ENCODE measurements at places on chromosomes 12 and 14.

GRCh38 chr12:12365931-12366431 lies 9.1 kb downstream of the BORCS5 start:
- no peak for DNase-seq

DNA sequence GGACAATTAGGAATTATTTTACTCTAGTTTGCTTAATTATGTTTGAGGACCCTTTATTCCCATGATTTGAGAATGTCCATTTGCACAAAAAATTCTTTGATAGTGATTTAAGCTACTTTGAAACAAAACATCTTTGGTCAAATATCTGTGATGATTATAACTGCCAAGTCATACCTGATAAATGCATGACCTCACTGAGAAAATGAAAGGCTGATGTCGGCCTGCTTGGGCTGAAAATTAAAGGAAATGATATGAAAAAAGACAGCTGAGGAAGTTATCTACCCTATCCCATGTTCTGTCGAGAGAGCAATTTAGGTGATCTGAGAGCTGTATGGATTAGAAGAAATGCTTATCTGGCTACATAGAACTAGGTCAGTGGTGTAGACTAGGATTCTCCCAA lies 43.6 kb downstream of the ATL1 start:
- no peak for DNase-seq

GRCh38 chr14:88775532-88775931 lies 17.2 kb downstream of the EML5 start:
- no peak for DNase-seq

GRCh38 chr14:61439779-61440418 lies 118.5 kb downstream of the PRKCH start:
- DNase-seq: no peak

GRCh38 chr14:46433381-46433780 lies 218.2 kb downstream of the RPL10L start:
- DNase-seq: no peak

- no peak for DNase-seq
Measured at GRCh38 chr14:88785911-88786310, 6.8 kb downstream of the EML5 start.

DNA sequence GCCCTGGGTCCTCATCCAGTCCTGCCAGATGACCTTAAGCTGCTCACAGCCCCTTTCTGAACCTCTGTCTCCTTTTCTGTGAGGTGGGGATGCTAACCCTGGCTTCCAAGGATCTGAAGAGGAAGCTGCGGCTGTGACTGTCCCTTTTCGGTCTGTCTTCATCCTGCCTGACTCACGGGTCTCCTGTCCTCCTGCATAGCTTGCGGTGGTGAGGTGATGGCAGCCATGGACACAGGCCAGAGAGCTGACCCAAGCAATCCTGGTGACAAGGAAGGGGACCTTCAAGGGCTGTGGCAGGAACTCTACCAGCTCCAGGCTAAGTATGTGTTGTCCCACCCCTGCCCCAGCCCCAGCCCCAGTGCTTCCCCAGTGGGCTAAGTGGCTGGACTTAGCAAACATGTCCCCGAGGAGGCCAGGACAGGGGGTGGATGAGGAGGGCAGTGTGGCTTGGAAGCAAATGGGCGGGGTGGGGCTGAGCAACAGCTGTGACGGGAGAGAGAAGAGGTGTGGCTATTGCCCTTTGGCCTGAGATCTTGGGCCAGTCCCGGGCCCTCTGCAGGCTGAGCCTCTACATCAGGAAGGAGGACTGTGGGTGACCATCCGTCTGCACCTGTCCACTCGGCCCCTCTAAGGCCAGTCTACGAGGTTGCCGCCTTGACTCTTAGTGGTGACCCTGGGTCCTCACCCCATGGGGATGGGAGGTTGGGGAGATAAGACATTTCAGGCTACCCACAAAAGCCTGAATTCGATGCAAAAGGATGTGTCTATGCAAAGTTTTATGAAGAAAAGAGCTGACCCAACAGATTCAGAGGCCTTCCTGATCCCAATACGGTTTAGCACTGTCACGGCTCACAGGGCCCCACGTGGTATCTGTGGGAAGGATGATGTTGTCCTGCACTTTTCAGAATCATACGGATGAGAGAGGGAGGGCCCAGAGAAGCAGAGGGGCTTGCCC lies 1.1 kb downstream of the CCDC197 start:
- DNase-seq: no peak

GRCh38 chr12:13095266-13095995 lies 8.0 kb downstream of the GSG1 start:
- no peak for DNase-seq

DNA sequence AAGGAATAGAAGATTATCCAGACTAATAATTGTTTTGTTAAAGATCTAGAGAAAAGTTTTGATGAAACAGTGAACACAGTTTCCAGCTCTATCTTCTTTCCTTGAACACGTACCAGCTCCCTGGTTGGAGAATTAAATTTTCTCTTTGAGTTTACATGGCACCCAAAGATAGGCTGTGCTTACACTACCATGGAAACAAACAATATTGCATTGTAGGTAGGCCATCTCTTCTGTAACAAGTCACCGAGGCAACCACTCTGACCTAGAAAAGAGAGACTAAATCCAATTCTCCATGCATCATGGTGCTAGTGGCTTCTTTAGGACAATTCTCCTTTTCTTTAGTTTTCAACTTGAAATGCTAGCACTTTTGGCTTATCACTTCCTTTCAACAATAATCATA lies 9.9 kb downstream of the BMAL2 start:
- DNase-seq: no peak

GRCh38 chr12:43883311-43883710 lies 47.4 kb downstream of the TMEM117 start:
- no peak for DNase-seq

DNA sequence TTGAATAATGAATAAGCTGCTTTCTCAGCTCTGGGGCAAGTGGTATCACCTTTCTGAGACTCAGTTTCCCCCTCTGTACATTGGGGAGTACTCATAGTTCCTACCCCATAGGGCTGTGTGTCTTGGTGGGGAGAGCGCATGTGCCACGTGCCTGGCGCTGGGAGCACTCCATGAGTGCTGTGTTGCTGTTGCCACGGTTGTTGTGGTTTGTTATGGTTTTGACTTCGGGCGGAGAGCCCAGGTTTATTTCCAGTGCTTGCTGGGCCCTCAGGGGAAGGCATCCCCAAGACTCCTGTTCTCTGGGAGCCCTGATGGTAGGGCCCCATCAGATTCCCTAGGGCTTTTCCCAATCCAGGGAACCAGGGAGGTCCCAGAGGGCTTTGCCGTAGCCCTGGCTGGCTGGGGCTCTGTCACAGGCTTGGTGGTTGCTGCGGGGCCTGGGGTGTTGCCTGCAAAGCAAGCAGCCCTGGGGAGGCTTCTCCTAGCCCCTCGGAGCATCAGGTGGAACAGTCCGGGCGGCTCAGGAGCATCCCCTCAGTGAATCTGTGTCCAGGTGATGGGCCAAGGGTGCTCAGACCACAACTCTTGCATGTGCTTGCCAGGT lies 18.6 kb downstream of the SH2B3 start:
- DNase-seq: no peak

DNA sequence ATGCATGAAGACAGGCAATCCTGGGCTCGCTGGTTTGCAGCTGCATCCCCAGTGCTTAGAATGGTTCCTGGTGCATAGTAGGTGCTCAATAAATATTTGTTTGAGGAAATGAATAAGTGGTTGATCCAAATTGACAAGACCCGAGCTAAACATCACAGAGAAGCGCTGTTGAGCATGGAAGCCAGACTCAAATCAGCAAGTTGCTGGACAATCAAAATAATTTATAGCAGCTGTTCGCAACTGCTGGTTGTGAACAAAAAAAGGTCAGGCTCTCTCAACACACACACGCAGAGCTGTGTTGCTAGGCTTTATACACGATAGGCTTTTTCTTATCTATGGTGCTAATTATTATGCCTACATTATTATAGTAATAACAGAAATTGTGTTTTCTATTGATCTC lies 190.2 kb downstream of the TBX5 start:
- no peak for DNase-seq

- no peak for DNase-seq
Measured at GRCh38 chr14:62957562-62957961, 87.7 kb downstream of the KCNH5 start.

GRCh38 chr12:52660934-52661499 lies 9.0 kb upstream of the KRT2 start:
- DNase-seq: no peak

DNA sequence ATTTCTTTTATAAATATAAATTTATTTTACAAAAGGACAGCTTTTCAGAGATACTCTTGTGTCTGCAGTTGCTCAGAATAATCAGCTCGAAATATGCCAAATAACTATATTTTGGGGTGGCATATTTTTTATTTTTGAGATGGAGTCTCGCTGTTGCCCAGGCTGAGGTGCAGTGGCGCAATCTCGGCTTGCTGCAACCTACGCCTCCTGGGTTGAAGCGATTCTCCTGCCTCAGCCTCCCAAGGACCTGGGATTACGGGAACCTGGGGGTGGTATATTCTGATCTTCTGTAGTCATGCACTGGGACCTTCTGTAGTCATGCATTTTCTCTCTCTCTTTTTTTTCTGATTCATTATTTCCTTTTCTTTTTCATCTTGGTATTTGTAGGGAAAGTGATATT lies 135.0 kb upstream of the AMIGO2 start:
- no peak for DNase-seq

DNA sequence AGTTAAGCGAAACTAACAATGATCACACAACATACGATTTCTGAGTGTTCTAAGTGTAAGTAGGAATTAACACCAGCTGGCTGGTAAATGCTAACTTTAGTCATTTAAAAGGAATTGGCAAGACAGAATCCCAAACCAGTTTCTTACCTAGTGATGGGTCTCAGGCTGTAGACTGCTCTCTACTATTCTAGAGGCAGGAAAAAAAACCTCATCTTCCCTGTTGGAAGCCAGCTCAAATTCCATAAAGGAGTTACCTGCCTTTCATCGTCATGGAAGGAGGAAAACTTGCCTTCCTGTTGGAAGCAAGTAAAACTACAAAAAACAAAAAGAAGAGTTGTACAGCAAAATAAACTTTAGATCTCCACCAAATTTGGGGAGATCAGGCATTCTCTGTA lies 23.7 kb upstream of the SLC7A8 start:
- no peak for DNase-seq

DNA sequence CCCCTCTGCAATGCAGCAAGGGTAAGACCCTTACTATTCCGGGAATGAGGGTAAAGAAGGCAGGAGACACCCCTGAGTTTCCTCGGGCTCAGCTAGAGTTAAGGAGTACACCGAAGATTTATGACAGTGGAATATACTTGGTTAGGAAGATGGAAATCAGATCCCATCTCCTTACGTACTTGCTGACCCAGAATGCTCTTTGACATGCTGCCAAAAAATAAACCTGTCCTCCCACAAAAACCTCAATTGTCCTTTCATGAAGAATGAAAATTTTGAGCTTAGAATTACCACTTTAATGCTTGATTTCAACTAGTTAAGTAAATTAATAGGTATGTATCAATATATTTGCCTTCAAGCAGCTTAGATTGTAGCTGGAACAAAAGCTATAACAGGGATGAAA lies 99.5 kb downstream of the PRIMA1 start:
- no peak for DNase-seq

DNA sequence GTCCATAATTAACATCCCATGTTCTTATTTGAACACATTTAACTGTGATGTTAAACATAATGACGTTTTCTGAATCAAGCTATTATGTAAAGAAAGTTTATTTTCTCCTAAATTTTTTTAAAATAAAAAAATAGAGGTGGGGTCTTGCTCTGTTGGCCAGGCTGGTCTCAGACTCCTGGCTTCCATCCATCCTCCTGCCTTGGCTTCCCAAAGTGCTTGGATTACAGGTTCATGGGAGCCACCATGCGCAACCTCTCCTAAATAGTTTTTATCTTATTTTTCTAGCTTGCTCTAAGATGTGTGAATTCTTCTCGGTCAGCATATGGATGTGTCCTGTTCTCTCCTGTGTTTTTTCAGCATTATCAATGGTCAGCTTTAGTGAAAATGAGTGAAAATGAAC lies 3.2 kb downstream of the RAD9B start:
- no peak for DNase-seq

DNA sequence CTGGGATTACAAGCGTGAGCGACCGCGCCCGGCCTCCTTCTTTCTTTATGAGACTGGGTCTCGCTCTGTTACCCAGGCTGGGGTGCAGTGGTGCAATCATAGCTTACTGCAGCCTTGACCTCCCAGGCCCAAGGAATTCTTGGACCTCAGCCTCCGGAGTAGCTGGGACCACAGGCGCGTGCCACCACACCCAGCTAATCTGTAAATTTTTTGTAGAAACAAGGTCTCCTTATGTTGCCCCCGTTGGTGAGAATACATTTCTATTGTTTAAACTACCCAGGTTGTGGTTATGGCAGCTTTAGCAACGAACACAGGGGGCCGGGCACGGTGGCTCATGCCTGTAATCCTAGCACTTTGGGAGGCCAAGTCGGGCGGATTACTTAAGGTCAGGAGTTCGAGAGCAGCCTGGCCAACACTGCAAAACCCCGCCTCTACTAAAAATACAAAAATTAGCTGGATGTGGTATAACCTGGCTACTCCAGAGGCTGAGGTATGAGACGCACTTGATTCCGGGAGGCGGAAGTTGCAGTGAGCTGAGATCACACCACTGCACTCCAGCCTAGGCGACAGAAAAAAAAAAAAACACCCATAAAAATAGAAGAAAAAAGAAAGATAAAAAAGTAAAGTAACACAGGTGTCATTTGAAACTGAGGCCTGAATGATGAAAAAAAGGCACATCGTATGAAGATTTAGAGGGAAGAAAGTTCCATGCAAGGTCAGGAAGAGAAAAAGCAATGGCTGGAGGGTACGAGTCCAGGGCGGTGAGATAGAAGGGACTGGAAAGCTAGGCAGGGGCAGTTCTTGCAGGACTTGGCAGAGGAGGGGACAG lies 977 bp upstream of the TMEM120B start:
- no peak for DNase-seq

DNA sequence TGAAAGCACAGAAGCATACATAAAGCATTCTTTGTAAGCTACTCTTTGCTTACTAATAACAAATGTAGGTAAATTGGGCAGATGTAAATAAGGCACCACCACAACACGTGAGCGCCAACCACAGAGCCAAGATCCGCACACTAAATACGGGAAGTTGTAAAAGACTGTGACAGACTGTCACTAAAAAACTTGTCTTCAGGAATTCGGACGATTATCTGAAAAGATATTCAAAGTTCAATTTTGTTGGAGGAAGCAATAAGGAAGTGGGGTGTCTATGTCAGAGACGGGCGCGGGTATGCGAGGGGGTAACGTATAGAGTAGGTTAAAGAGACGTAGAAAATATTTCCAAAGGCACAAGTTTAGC lies 1.5 kb upstream of the HSP90B1 start:
- no peak for DNase-seq

DNA sequence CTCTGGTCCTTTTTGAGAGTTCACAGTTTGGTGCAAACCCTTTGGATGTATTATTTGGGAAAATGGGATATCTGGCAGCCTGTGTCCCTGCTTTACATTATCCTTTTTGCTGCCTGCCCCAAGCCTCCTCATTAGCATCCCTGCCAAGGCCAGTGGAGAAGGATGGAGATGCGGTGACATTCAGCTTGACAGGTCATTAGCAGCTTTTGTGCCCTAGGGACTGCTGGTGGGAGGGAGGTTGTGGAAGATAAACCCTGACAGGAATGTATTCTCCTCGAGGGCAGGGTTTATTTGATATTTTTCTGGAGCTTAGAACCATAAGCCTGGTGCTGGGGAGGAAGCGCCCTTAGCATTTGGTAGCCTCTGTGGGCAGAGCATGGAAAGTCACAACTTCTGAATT lies 49.3 kb downstream of the PTPN11 start:
- no peak for DNase-seq

- no peak for DNase-seq
Measured at GRCh38 chr12:77782034-77782433, 48.7 kb upstream of the NAV3 start.

Data from activated CD8-positive, alpha-beta memory T cell treated with anti-CD3 and anti-CD28 coated beads for 48 hours (primary cell).